NCI-H187 (cell line): ENCODE measurements at places on chromosomes 5 and 9.

- DNase-seq, result no peak
Observed at GRCh38 chr5:39270225-39270848, 51.0 kb upstream of the FYB1 start.

DNA sequence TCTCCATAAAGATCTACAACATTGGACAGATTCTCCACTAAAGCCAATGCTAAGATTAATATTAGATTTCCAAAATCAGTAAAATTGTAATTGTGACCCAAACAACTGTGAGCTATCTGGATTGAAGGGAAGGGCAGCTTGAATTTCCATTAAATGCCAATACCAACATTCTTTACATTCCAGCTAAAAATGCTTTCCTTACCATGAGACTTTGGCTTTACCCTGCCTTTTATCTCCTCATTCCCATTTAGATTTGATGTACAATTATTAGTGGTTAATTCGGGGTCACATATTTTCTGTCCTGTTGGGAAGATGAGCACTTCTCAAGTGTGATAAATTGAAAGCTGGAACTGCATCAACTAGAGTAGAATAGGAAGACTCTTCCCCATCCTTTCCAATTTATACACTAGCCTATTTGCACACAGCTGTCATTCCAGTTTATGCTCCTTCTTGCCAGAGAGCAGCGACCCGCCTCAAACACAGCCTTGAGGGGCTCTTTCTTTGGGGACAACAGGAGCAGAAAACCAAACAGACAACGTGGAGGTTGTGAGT lies 33.1 kb upstream of the MYOT start:
- no peak for DNase-seq

- no peak for DNase-seq
Observed at GRCh38 chr5:101018299-101018698, 115.2 kb upstream of the ST8SIA4 start.

GRCh38 chr9:13485068-13485596 lies 205.6 kb upstream of the MPDZ start:
- DNase-seq, result no peak

GRCh38 chr5:308672-309271 lies 12.7 kb upstream of the AHRR start:
- no peak for DNase-seq

- no peak for DNase-seq
Observed at GRCh38 chr9:118395415-118395814, 691.2 kb downstream of the TLR4 start.

DNA sequence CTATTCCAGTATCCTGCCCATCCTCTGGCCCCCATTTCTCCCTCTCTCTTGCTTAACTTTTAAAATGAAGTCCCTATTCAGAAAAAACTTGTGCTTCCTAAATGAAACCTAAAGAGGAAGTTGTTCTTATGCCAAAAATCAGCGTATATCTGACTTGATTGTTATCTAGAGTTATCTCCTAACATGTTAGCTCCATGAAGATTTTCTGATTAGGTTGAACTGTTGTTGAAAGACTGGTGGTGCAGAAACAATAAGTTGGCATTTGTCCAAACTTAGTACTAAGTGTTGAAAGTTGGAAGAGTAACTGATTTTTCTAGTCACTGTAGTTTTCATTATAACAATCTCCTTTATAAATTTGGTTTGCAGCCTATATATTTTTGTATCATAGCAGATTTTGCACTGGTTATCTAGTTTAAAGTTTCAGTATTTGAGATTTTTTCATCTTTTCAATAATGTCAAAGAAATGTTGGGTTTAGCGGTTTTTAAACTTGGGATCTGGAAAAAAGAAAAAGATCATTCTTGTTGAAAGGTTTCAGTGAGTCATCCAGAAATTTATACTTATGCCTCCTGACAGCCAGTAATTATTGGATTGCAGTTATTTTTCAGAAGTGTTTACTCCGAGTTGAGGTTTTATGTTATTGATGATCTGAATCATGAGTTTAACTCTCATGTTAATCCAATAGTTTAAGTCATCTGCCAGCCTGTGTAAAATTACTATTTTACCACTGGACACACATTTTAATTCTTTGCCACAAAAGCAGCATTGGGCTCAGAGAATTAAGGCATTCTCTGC lies 60.6 kb downstream of the PAM start:
- DNase-seq, result no peak

DNA sequence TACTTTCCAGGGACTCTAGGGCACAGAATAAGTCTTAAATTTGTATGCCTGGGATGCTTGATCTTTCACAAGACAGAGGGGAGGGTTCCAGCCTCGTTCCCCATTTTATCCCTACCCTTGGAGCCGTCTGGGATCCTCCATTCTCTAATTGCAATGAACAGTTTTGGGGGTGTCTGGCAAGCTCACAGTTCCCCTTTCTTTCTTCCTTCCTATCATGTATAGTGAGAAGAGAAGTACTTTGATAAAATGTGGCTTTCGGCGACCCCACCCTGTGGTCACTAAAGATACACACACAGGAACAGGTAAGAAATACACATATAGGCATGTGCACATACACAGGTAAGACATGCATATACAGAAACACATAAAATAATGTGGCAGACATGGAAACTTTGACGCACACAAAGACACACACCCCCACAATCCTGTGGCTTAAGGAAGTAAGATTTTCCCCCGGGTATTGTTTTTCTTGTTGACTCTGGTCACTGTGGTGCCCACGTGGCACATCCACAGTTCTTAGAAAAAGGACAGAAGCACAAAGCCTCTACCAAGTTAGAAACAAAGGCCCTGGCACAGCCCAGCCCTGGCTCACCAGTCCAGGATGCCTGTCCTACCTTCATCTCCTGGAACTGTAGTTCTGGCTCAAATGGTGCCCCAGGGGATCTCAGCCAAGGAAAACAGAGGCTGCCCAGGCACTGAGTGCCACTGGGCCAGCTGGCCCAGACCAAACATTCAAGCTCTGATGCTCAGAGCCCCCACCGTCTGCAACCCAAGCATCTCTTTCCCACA lies 6.3 kb upstream of the SMU1 start:
- DNase-seq, result no peak

DNA sequence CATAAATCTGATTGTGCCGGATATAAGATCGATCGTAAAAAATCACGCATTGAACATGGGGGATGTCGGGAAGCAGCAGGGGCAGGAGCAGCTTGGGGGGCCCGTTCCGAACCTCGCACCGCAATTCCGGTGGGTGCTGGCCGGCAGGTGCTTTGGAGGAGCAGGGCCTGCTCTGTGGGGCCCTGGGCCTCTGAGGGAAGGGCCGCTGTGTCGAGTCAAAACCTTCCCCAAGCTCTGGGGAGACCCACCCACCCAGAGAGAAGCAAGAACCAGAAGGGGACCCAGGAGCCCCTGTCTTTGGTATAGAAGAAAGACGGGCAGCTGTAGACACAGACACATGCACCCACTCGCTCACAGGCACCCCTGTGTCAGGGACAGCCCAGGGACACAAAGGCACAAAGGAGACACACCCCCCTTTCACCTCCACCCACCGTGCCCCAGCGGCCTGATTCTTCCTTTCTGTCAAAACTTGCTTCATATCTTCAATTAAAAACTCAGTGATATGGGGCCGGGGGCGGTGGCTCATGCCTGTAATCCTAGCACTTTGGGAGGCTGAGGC lies 49.4 kb upstream of the ZBTB43 start:
- no peak for DNase-seq

DNA sequence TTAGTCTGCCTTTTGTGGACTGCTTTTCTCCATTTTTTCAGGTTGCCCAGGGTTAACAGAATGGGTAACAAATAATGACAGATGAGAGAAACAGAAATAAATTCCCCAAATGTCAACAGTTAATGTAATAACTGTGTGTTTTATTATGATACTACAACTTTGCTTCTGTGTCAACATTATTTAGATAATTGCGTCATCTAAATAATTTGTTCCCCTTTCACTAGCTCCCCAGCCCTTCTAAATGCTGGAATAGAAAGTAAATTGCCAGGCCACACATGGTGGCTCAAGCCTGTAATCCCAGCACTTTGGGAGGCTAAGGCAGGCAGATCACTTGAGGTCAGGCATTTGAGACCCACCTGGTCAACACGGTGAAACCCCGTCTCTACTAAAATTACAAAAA lies 53.5 kb downstream of the RNF38 start:
- DNase-seq, result no peak

DNA sequence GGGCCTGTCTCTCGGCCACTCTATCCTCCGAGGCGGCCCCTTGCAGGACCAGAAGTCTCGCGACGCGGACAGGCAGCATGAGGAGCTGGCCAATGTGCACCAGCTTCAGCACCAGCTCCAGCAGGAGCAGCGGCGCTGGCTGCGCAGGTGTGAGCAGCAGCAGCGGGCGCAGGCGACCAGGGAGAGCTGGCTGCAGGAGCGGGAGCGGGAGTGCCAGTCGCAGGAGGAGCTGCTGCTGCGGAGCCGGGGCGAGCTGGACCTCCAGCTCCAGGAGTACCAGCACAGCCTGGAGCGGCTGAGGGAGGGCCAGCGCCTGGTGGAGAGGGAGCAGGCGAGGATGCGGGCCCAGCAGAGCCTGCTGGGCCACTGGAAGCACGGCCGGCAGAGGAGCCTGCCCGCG lies 283.5 kb downstream of the ARHGEF28 start:
- DNase-seq, result no peak

DNA sequence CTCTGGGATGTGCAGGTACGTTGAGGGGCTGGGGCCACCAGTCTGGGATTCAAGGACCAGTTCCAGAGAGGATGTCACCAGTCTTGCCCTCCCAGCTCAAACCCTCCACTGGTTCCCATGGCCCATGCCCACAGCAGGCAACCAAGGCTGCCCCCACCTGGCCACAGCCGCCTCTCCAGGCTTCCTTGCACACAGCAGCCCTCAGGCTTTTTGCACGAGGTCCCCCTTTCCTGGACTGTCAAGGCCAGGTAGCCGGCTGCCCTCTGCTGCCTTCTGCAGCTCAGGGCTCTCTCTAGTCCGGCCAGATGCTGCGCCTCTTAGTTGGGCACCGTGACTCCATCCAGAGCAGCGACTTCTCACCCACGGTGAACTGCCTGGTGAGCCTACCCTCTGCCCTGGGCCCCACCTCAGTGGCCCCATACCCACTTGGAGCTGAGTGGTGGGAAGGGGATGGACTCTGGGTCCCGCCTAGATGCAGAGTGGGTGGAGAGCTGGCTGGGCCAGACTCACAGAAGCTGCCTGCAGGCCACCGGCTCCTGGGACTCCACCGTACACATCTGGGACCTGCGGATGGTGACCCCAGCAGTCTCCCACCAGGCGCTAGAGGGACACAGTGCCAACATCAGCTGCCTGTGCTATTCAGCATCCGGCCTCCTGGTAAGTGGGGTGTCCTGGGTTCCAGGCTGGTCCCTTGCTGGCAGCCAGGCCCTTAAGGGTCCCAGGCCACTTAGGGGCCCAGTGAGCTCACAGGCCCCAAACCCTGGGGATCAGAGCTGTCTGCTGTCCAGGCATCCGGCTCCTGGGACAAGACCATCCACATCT lies 2.9 kb downstream of the WDR38 start:
- no peak for DNase-seq

DNA sequence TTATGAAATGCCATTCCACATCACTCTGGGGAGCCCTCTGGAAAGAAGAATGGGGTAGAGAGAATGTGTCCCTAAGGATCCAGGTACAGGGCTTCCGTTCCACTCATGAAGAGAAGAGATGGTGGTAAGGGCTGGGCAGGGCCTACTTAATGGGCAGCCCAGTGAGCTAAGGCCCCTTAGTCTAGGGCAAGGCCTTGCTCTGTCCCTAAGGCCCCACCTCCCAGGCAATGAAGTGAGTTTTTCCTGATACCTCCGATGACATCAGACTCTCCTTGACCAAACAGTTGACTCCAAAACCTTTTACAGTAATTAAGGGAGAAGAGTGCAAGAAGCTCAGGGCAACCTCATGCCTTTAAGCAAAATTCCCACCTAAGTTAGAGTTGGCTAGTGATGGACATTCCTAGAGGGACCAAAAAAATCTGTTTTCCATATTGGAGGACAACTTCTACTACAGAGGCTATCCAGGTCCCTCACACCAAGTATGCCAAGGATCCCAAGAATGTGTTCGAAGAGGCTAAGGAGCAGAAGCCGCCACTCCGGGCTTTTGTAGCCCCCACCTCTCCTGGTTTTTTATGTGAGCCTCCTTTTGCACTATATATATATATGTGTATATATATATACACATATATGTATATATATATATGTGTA lies 5.9 kb downstream of the KLF9 start:
- no peak for DNase-seq

DNA sequence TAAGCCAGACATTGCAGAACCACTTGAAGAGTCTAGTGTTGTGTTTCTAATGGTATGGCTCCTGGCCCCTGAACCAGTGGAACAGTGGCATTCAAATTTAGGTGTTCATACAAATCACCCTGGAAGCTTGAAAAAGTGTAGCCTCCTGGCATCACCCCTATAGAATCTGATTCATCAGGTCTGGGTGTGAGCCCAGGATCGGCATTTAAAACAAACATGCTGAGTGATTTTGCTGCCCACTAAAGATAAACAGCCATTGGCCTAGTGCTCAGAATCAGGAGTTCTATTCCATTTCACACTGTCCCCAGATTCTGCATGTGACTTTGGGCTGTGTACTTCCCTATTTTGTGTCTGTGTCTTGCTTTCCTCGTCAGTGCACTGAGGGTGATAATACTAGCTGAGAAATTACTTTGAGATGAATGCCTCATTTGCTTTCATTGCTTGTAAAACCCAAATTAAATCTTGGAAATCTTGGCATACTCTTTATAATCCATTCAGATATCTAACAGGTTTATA lies 241.5 kb upstream of the CLINT1 start:
- no peak for DNase-seq

DNA sequence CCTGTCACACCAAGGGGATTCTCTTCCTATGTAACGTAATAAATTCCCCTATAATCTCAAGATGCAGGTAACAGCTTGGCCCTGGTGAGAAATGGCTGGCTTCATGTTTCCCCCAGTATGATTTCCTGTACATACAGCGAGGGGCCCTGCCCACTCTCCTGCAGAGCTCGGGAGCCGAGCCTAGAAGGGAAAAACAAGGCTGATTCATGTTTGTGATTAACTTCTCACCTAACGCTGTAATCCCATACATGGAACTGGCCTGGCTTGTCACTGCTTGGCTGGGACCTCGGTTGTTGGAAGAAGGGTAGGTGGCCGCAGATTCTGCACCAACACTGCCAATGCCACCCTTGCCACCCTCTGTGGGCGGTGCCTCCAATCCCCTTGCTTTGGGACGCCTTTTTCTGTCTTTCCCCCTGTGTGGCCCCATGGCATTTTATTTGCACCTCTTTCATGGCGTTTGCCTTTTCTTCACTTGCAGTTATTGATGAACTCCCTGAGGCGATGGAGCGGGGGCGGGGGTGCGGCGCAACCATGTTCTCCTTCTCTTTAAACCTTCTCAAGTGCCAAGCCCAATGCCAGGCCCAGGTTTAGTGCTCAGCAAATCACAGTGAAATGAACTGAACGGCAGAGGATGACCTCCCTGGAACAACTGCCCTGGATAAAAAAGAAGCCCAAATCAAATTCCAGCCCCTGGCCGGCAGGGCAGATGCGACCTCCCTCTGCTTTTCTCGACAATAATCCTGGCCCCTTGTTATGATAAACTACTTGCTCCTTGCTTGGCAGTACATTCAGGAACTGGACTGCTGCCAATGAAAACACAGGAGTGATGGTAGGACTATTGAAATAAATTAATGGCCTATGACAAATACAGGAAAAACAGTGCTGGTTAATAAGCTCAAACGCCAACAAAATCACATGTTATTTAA lies 108.1 kb downstream of the TMEM174 start:
- DNase-seq, result no peak

GRCh38 chr5:38433160-38433861 lies 123.1 kb downstream of the LIFR start:
- no peak for DNase-seq
